AG10803 (cell line): ENCODE measurements at places on chromosomes 4 and X.

DNA sequence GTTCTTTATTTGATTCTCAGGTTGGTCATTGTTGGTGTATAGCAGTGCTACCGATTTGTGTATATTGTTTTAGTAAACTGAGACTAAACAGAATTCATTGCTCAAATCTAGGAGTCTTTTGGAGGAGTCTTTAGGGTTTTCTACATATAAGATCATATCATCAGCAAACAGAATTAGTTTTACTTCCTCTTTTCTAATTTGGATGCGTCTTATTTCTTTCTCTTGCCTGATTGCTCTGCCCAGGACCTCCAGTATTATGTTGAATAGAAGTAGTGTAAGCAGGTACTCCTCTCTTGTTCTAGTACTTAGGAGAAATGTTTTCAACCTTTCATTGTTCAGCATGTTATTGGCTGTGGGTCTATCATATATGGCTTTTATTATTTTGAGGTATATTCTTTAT lies 92.6 kb downstream of the IQCM start:
- DNase-seq = no peak

GRCh38 chr4:185304541-185304940 lies 91.2 kb downstream of the LRP2BP start:
- DNase-seq = peak; percentile 33

DNA sequence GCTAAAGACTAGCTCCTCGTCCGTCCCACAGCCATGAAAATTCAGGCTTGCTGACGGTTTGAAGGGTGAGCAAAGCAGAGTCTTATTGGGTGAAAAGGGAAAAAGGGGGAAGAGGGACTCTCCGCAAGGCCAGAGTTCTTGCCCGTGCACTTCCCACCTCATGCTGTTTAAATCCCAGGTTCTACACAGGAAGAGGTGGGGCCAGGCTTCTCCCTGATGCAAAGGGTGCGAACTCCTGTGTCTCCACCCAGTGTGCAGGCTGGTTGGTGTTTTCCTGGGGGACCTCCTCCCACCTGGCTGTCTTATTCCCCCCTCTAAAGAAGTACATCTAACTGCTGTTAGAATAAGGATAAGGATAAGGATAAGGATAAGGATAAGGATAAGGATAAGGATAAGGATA lies 18.0 kb upstream of the LANCL3 start:
- DNase-seq = no peak

DNA sequence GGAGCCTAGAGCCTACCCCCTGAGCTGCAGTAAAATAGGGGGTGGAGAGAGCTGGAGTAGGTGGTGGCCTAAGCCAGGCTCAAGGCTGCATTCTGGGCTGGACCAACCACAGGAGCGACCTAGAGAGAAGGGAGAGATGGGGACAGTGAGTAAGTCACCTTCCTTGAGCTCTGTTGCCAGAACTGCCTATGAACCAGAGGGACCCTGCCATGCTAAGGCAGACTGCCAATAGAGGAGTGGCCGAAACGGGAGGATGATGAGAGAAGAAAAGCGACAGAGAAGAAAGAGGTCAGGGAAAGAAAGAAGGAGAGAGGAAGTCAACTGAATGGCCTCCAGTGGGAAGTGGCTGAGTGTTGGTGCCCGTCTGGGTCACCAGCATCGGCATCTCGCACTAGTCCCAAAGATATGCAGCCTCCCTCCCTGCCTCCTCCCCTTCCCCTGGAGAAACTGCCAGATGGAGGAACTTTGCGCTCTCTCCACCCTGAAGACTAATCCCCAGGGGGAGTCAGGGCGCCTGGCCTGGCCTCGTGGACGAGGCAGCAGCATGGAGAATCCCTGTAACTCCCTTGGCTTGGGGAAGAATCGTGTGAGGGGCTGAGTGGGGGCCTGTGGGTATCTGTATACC lies 28.8 kb downstream of the ELF4 start:
- DNase-seq = peak; percentile 43

DNA sequence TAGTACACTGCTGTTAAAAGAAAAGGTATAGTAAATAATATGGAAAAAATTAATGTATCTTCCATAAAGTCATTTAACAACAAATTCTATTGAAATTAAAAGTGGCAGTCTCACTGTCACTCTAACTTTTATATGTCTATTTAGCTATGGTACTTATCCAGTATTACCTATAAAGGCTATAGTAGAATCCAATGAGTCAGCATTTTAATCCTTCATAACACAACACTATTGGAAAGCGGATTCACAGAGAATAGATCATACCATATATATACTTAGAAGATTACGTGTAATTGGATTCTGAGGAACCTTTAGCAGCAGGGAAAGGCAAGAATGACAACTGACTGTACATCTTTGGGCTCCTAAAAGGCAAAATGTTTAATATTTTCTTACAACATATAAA lies 1942.6 kb downstream of the PCDH7 start:
- DNase-seq = no peak

DNA sequence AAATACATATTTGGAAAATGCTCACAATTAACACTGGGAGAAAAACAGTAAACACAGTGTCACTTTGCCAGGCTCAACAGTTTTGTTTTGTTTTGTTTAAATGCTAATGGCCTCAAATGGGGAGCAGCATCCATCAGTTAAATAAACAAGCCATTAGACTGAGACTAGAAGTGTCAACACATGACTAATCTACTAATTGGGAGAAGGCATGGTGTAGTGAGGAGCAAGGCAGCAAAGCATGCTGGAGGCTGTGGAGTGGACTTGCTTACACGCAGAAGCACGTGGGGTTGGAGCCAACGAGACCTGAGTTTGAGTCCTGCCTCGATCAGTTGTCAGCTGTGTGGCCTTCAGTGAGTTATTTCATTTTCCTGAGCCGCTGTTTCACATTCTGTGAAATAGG lies 29.0 kb downstream of the UTP14A start:
- no peak for DNase-seq

GRCh38 chrX:104118765-104119164 lies 6.4 kb downstream of the ZCCHC18 start:
- no peak for DNase-seq

- DNase-seq = no peak
Measured at GRCh38 chr4:45692131-45692735, 431.6 kb downstream of the GABRG1 start.

DNA sequence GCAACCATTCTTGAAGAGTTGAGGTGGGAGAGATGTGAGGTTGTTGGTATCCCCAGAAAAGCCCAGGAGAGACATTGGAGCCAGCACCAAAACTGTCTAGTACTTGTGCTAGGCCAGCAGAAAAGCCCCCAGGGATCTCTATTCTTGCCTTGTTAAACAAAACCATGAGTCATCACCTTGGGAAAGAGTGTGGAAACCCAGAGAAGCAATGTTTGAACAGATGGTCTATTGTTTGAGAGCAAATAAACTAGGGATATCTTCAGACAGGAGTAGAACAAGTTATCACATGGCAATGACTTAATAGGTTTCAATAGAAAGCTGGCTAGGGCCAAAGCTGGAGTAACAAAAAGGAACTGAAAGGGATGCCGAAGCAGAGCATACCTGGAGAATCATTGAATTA lies 195.7 kb upstream of the CASK start:
- peak; percentile 63 for DNase-seq

GRCh38 chr4:150976478-150977118 lies 38.5 kb downstream of the LRBA start:
- DNase-seq = no peak
